ENCODE measurements at places on chromosomes 6 and 20.

- DNase-seq, result no peak
Observed at GRCh38 chr6:98942263-98942803, 5.4 kb downstream of the FBXL4 start.

GRCh38 chr6:168676552-168677322, 235.8 kb downstream of the SMOC2 start:
- no peak for DNase-seq

- no peak for DNase-seq
Observed at GRCh38 chr20:32421290-32421689, 63.2 kb downstream of the ASXL1 start.

GRCh38 chr6:16244869-16245451, 6.6 kb downstream of the GMPR start:
- DNase-seq, result no peak

- DNase-seq, result no peak
Observed at GRCh38 chr6:107292715-107293271, 166.6 kb downstream of the PDSS2 start.

DNA sequence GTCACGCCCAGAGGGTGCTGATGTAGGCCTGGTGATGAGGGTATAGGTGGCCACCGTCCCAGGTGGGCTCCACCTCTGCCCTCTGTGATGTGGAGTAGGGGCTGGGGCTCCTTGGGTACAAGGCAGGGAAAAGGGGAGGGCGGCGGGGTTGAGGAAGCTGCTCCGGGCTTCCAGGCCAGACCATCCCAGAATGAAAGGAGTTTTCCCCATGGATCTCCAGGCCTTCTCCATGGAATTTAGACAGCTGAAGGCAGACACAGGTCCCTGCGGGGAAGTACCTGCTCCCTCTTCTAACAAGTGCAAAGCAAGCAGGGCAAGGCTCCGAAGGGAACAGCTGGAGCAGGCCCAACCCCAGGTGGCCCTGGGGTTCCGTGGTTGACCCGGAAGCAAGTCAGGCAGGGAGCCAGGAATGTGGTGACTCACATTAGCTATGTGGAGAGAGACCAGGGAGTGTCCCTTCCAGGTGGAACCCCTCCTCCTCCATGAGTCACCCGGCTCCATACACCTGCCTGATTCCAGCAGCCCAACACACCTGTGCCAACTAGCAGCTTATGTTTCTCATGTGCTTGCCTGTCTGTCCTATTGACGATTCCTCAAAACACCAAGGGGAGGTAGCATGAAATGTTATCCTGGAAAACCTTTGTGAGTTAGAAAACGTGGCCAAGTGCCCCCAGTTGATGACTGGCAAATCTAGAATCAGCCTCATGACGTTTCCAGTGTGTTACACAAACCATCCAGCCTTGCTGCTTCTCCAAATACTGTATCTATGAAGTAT, 59.7 kb upstream of the SNX9 start:
- no peak for DNase-seq

- DNase-seq, result no peak
Observed at GRCh38 chr20:62777528-62777830, 18.8 kb upstream of the MRGBP start.

DNA sequence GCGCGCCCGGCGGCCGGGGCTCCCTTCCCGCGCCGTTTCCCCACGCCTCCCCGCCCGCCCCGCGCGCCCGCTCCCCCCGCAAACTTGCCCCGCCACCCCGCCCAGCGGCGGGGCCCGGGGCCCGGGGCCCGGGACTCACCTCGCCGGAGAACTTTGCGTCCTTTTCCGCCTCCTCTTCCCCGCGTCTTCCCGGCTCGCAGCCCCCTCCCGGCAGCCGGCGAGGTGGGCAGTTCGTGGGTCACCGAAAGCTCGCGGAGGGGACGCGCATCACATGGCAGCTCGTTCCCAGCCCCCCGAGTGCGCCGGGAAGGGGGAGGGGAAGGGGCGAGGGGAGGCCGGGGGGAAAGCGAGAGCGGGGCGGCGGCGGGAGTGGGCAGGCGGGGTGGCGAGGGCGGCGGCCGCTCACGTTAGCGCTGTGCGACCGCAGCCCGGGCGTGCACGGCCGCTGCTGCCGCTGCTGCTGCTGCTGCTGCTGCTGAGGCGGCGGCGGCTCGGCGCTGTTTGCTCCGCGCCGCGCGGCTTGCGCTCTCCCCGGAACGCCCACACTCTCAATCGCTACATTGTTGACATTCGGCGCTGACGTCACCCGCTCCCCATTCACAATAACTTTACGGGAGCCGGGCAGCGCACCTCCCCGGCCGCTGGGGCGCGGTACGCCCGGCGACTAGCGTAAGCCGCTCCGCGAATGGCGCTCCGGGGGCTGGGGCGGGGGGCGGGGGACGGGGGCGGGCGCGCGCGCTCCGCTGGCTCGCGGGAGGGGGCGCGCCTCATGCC, at the start of gene BACH2:
Gene BACH2, minus strand, starts transcription at position 503 of the 774 bp plus-strand sequence. CDS start 287,999 bp downstream, outside the sequence.
- no peak for DNase-seq

- no peak for DNase-seq
Observed at GRCh38 chr20:10705801-10706459, 32.1 kb upstream of the JAG1 start.

GRCh38 chr6:144372116-144372515, 87.0 kb downstream of the UTRN start:
- no peak for DNase-seq

DNA sequence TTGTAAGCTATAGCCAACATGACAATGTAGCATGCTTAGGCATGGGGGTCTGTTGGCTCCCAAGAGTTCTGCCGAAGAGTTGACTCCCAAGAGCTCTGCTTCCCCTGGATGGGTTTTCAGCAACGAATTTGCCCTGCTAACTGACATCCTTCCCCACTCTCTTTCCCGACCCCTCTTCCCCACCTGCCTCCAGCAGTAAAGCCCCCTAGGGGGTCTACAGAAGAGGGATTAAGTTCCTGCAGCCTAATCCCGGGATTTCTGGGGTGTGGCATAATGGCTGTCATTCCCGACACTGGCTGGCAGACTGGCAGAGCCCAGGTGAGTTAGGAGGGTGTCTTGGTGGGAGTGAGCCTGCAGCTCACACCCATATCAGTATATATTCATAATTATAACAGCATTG, 121.0 kb upstream of the ZNF184 start:
- no peak for DNase-seq

GRCh38 chr6:147201885-147202515, 2.2 kb upstream of the STXBP5 start:
- DNase-seq, result no peak

DNA sequence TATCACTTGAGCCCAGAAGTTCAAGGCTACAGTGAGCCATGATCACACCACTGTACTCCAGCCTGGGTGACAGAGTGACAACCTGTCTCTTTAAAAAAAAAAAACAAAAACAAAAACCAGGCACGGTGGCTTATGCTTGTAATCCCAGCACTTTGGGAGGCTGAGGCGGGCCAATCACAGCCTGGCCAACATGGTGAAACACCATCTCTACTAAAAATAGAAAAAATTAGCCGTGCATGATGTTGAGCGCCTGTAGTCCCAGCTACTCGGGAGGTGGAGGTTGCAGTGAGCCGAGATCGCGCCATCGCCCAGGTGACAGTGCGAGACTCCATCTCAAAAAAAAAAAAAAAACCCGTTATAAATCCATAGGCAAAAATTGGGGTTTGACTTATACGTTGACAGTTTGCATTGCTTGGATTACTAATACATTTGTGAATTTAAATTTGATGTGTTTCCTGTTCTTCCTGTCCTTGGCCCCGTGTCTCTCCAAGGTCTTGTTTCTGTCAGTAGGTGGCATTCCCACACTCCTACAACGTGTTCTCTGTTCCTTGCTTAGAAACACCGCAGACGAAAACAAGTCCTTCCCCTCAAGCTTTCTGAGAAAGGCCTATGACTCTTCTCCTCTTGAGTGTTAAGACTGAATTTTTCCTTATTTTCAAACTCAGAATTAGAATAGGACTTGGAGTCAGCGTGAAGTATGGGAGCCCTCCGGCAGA, 147.0 kb downstream of the DTNBP1 start:
- DNase-seq, result no peak

DNA sequence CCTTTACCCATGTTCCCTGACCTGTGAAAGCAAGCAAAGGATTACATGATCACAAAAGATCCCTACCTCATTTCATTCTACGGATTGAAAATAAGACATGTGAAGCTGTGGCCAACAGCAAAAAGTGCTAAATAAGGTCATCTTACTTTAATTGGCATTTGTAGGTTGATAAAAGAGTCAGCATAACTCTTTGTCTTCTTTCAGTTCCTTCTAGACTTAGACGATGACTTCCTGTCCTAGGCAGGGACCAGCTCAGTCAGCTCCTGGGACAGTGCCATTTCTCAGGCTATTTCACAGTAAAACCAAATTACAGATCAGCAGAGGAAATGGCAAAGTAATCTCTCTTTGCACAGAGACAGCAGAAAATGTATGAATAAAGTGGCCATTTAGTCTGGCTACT, 480.7 kb downstream of the RFPL4B start:
- DNase-seq, result no peak

DNA sequence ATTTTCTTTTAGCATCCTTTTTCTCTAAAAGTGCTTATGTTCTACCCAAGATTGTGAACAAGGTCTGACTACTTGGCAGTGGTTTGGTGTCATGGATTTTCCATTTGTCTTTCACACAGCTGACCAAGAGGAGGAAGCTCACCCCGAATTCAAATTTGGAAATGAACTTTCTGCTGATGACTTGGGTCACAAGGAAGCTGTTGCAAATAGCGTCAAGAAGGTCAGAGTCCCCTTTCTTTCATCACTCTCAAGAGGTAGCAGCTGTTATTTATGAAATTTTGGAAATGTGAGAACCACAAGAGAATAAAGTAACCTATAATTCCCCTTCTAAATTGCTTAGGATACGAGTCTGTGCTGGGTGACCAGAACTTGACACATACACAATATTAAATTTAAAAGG, 113.0 kb upstream of the LAMP5 start:
- DNase-seq, result no peak

DNA sequence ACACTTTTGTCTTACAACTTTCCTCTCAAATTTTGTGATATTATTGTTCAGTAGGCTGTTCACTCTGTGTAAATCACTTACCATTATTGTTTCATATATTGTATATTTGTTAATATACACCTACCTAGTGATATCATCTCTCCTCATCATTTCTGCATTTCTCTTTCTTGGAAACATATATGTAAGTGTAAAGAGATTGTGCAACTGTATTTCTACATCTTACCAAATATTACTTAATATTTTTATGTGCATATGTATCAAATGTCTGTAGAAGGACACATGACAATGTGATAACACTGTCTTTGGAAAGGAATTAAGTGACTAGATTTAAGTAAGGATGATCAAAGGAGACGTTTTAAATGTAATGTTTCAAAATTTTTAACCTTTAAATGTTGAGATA, 30.2 kb downstream of the ZNF322 start:
- no peak for DNase-seq

All from SK-N-MC (cell line).